ENCODE measurements at places on chromosomes 4 and X.

DNA sequence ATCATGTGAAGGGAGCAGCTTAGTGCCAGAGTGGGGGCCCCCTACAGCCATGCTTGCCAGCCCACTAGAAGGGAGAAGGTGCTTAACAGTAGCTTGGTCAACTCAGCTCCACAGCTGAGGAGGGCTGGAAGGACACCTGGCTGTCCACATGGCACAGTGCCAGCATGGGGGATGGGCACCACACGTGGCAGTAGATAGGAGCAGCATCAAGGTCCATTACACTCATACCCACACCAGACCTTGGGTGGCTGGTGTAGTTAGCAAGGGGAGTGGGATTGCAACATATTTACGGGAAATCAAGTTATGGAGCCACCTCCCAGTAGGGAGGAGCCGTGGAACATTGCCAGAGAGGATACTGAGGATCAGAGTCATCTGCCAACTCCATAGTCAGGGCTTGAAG, 37.9 kb upstream of the SLC4A4 start:
- no peaks in the 10 kb centered on the region for H3K4me1 ChIP-seq
- no peak overlapping the region for H3K27ac ChIP-seq
- no peaks in the 10 kb centered on the region for H3K36me3 ChIP-seq
- no peak for DNase-seq
- H3K27me3 ChIP-seq: no peaks in the 10 kb centered on the region

DNA sequence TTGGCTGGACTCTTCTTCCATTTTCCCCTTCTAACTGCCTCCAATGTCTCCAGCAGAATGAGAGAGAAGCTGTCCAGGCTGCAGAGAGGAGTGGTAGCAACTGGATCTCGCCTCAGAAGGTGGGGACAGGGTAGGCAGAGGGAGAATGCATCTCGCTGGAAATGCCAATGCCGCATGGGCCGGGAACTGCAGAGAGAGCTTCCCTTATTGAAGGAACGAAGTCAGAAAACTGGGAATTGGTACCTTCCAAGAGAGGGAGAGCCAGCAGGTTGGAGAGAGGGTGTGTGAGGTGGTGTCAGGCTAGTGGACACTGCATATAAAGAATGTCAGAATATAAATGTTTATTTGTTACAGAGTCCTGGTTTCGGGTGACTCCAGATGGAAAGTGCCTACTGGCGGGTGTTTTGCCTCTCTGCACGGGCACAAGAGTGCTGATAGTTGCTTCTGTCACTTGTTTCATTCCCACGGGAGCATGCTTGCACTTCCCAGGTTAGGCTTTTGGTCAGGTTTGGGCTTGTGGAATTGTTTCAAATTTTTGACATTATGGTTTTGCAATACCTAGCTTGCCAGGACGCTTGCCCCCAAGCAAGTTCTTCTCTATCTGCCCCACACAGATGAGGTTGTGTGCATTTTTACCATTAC, 156.8 kb upstream of the STS start:
- no peak overlapping the region for H3K4me3 ChIP-seq
- DNase-seq: no peak
- no peaks in the 10 kb centered on the region for H3K4me1 ChIP-seq
- no peaks in the 10 kb centered on the region for H3K27me3 ChIP-seq
- no peaks in the 10 kb centered on the region for H3K36me3 ChIP-seq

DNA sequence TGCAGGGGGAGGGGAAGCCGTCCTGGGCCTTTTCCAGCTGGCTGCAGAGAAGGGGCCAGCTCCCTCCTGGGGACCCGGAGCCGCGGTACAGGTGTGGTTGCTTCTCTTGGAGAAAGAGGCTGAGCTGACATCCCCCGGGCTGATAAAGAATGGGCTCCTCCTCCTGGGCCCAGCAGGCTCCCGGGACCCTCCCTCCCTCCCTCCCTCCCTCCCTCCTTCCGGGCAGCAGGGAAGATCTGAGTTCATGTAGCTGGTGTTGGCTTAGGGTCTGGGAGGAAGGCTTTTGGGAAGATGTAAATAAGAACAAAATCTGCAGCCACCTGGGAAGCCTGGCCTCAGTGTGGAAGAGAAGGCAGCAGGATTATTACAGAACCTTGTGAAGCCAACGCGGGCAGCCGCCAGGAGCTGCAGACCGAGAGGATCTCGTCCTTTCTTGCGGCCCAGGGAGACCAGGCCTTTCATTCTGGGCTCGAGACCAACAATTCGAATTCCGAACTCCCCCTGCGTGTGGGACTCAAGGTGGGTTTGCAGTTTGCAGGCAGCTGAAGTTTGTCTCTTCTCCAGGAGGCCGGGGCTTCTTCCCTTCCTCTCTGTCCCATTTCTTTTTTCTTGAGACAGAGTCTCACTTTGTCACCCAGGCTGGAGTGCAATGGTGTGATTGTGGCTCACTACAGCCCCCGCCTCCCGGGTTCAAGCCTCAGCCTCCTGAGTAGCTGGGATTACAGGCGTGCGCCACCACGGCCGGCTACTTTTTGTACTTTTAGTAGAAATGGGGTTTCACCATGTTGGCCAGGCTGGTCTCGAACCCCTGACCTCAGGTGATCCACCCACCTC, at the start of gene PLCXD1:
PLCXD1 (plus strand) TSS at position 216 of the 834 bp plus-strand sequence. CDS start 2,807 bp downstream, outside the sequence.
- H3K27me3 ChIP-seq: no peaks in the 10 kb centered on the region
- no peak within 1 kb of the TSS for H3K27ac ChIP-seq
- no peak for DNase-seq
- H3K4me1 ChIP-seq: peaks cover 4% of the 10 kb centered on the region

DNA sequence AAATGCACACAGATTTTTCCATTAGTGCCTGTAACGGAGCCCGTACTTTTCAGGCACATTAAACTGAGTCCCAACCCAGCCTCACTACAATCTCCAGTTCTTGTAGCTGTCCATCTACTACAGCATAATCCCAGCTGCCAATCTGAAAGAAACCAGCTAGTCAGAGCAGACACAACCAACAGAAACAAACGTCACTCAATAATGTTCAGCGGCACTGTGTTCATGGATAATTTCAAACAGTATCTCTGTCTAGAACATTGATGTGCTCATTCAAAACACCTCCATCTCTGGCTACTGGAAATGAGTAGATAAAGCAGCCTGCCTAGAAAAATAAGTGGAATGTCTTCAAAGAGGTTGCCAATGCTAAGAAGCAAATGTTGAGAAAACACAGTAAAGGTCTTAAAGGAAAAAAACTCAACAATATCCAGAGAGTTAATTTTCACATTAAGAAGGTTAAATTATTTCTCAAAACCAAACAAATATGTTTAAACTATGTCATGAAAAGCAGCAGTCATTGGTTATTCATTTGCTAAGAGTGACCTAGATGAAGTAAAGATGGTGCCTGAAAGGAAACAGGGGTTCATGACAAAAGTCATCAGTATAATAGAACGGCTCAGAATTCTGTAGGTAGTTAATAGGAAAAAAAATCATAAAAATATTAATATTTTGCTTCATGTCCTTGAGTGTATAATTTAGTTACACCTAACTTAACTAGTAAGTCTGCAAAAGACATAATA, 245.1 kb upstream of the MAB21L2 start:
- H3K4me1 ChIP-seq: no peaks in the 10 kb centered on the region
- H3K36me3 ChIP-seq: no peaks in the 10 kb centered on the region
- no peaks in the 10 kb centered on the region for H3K27me3 ChIP-seq
- H3K4me3 ChIP-seq: no peak overlapping the region
- no peak for DNase-seq

GRCh38 chrX:139186991-139187390, 343.5 kb upstream of the F9 start:
- H3K4me3 ChIP-seq: no peak overlapping the region
- no peak for DNase-seq
- no peak overlapping the region for H3K27ac ChIP-seq
- H3K4me1 ChIP-seq: no peaks in the 10 kb centered on the region
- H3K36me3 ChIP-seq: no peaks in the 10 kb centered on the region

DNA sequence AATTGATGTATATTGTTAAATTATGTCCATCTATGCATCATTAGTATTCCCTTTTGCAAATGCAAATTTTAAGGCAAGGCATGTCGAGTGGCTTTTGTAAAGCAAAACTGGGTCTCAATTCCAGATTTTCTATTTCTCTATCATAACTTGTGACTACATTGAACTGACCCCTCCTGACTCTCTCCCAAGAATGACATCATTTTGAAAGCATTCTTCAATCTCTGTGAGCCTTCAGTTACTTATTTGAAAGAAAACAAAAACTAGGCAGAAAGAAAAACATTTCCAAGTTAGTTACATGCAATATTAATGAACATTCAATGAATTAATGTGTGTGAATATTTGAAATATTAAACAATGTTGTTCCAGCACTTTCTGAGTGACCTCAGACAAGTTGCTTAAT, 314.3 kb upstream of the CLNK start:
- no peak overlapping the region for H3K4me3 ChIP-seq
- H3K36me3 ChIP-seq: no peaks in the 10 kb centered on the region
- no peaks in the 10 kb centered on the region for H3K27me3 ChIP-seq
- H3K4me1 ChIP-seq: no peaks in the 10 kb centered on the region

GRCh38 chr4:67430989-67431388, 114.3 kb downstream of the CENPC start:
- no peaks in the 10 kb centered on the region for H3K36me3 ChIP-seq
- no peak overlapping the region for H3K4me3 ChIP-seq
- no peaks in the 10 kb centered on the region for H3K27me3 ChIP-seq
- DNase-seq: no peak
- H3K27ac ChIP-seq: no peak overlapping the region

DNA sequence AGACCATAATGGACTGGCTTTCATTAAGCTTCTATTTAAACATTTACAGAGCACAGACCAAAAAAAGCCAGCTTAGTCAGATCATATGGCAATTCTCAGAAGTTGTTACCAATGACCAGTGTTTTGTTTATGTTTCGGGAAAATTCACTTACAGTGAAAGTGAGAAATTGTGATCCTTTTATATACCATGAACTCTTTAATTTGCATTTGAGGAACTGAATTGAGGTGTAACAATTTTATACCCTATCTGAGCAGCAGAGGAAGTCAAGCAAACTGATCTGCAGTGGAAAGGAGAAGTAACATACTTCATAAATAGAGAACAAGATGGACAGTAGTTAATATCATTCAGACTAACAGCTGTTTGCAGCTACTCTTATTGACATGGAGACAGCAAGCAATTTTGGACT, 97.1 kb downstream of the TMA16 start:
- no peaks in the 10 kb centered on the region for H3K36me3 ChIP-seq
- H3K4me1 ChIP-seq: no peaks in the 10 kb centered on the region
- H3K27ac ChIP-seq: no peak overlapping the region
- no peak for DNase-seq
- H3K27me3 ChIP-seq: no peaks in the 10 kb centered on the region

- peak overlapping the region; percentile 21 for H3K4me3 ChIP-seq
- H3K27me3 ChIP-seq: no peaks in the 10 kb centered on the region
Measured at GRCh38 chr4:25859429-25860148, 3.2 kb downstream of the SEL1L3 start.

GRCh38 chr4:53005808-53006207, 143.7 kb downstream of the RASL11B start:
- H3K27ac ChIP-seq: no peak overlapping the region
- H3K36me3 ChIP-seq: no peaks in the 10 kb centered on the region
- H3K4me3 ChIP-seq: no peak overlapping the region
- H3K27me3 ChIP-seq: no peaks in the 10 kb centered on the region
- DNase-seq: no peak

DNA sequence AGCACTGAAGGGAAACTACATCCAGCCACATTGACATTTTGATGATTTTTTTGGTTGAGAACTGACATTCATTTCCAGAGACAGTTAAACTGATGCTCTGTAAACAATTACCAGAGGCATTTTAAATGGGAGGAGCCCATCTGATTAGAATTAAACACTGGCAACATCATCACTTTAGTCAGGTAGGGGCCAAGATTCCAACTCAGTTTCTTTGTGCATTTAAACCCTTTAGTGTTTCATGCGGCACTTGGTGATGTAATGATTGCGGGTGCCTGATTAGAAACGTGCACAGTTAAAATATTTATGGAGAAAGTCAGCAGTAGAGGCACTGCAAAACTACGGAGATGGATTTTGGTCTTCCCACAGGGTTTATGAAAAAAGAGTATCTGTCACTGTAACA, 16.1 kb downstream of the TNIP3 start:
- H3K27me3 ChIP-seq: no peaks in the 10 kb centered on the region
- H3K27ac ChIP-seq: no peak overlapping the region
- H3K36me3 ChIP-seq: no peaks in the 10 kb centered on the region
- H3K4me1 ChIP-seq: peaks cover 10% of the 10 kb centered on the region
- no peak for DNase-seq
- H3K4me3 ChIP-seq: no peak overlapping the region

GRCh38 chr4:139933541-139933940, 220.4 kb downstream of the MAML3 start:
- no peak for DNase-seq
- H3K36me3 ChIP-seq: no peaks in the 10 kb centered on the region
- H3K4me1 ChIP-seq: no peaks in the 10 kb centered on the region
- H3K4me3 ChIP-seq: no peak overlapping the region

DNA sequence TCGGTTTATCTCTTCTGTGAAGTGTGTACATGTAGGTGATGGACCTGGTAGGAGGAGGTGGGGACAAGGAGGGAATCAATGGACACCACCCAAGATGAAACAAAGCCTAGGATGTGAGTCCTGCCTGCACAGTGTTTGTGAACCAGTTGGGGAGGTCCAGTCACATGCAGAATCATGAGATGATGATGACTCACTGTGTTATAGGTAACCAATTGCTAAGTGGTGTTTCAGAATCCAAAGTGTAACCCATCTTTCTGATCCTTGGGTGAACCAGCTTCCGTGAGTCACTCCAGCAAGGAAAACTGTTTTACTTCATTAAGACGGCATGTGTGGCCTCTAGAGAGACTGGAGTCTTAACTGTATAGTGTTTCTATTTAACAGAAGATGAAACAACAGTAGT, 57.9 kb upstream of the HPF1 start:
- no peak overlapping the region for H3K27ac ChIP-seq
- H3K4me1 ChIP-seq: no peaks in the 10 kb centered on the region
- peaks cover 7% of the 10 kb centered on the region for H3K27me3 ChIP-seq
- no peak overlapping the region for H3K4me3 ChIP-seq
- no peak for DNase-seq

- no peak for DNase-seq
- no peaks in the 10 kb centered on the region for H3K27me3 ChIP-seq
- H3K27ac ChIP-seq: no peak overlapping the region
- H3K4me1 ChIP-seq: no peaks in the 10 kb centered on the region
- H3K4me3 ChIP-seq: no peak overlapping the region
Measured at GRCh38 chr4:12712648-12713339, 771.3 kb downstream of the RAB28 start.

GRCh38 chrX:74434336-74434735, 13.0 kb downstream of the SLC16A2 start:
- H3K27ac ChIP-seq: no peak overlapping the region
- no peak overlapping the region for H3K4me3 ChIP-seq
- no peak for DNase-seq

DNA sequence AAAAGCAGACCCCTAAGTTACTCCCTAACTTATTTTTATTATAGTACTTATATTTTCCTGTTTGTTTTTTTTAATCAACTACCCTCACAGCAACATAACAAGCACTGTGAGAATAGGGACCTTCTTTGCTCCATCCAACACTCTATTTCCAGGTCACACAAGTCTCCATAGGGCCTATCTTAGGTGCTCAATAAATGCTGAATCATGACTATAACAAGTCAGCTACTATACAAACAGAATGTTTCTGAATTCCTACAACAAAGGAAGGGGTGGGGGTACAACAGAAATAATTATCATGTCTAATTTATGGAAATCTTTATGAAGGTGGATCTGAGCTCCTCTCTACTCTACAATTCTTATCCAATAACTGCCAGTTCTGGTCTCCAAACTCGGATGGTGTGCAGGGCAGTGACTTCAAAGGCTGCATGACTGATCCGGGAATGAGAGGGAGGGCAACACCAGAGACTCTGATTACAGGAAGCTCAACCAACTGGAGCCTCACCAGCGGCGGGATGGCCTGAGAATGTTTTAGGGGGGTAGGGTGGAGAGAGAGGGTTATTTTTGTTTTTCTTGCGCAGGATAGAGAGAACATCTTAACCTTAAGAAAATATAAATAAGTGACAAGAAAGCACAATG, 71.1 kb downstream of the HADH start:
- H3K27me3 ChIP-seq: no peaks in the 10 kb centered on the region
- H3K27ac ChIP-seq: peak overlapping the region; percentile 1
- no peaks in the 10 kb centered on the region for H3K4me1 ChIP-seq
- H3K4me3 ChIP-seq: no peak overlapping the region

Measured in effector memory CD4-positive, alpha-beta T cell (primary cell).